ENCODE measurements at places on chromosomes 12 and 14.
A peak's percentile ranks its signal among the peaks of the same experiment; 100 is the strongest.

GRCh38 chr12:95088379-95088778 is 15.0 kb upstream of the NR2C1 start:
- DNase-seq = no peak

- no peak for DNase-seq
Measured at GRCh38 chr12:111706145-111706544, 20.3 kb downstream of the ACAD10 start.

GRCh38 chr14:54170301-54170700 is 213.7 kb upstream of the BMP4 start:
- no peak for DNase-seq

- DNase-seq = no peak
Measured at GRCh38 chr12:106110626-106111300, 28.0 kb downstream of the NUAK1 start.

GRCh38 chr12:54360717-54361456 is 3.4 kb downstream of the GPR84 start:
- DNase-seq = peak; percentile 86

DNA sequence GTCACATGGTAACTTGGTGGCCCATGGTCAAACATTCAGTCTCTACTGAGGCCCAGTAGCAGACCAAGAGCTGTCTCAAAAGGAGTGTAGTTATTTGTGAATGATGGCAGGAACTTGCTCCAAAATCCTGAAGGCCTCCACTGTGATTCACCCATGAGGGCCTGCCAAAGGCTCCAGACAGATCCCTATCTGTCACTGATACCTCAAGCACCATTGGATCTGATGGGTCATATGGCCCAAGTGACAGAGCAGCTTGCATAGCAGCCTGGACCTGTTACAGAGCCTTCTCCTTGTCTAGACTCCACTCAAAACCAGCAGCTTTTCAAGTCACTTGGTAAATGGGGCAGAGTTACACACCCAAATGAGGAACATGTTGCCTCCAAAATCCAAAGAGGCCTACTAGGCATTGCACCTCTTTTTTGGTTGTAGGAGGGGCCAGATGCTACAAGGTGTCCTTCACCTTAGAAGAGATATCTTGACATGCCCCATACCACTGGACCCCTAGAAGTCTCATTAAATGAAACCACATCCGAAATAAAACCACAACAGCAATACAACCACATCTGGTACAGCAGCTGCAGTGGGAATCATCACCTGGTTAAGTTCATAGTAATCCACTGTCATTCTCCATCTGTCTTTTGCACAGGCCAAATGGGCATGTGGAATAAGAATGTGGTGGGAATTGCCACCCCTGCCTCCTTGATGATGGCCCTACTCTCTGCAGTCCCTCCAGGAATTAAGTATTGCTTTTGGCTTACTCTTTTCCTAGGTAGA is 150.4 kb upstream of the MAX start:
- no peak for DNase-seq

Data from Right ventricle myocardium inferior (tissue), 1 donor.